ENCODE measurements at places on chromosomes 1 and 21.

DNA sequence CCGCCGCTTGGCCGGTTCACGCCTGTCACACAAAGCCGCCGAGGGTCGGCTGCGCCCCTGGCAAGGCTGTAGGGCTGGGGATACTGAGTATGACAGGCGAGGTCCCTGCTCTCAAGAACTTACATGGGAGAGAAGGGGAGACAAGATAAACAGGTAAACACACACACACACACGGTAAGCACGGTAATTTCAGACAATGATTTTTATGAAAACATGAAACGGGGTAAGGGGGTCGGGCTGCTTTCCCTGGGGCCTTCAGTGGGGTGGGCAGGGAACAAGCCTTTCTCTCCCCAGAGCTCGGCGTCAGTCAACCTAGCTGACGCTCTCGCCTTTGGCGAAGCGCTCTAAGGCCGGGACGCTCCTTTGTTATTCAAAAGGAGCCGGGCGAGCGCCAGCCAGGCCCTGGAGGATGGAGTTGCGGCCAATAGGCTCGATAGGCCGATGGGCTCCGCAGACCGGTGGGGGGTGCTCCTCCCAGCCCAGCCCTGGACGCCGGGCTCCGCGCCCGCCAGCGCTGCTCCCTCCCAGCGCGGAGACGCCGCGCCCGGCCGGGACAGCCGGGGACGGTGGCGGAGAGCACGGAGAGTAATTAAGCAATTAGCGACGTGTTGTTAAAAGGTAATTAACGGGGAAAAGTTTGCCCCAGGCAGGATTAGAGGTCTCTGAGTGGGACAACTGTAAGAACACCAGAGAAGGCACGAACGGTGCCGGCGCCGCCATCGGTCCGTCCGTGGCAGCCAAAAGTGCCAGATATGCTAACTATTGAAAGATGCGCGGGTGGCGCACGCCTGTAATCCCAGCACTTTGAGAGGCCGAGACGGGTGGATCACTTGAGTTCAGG lies 950 bp upstream of the INKA2 start:
- peak; percentile 36 for DNase-seq

DNA sequence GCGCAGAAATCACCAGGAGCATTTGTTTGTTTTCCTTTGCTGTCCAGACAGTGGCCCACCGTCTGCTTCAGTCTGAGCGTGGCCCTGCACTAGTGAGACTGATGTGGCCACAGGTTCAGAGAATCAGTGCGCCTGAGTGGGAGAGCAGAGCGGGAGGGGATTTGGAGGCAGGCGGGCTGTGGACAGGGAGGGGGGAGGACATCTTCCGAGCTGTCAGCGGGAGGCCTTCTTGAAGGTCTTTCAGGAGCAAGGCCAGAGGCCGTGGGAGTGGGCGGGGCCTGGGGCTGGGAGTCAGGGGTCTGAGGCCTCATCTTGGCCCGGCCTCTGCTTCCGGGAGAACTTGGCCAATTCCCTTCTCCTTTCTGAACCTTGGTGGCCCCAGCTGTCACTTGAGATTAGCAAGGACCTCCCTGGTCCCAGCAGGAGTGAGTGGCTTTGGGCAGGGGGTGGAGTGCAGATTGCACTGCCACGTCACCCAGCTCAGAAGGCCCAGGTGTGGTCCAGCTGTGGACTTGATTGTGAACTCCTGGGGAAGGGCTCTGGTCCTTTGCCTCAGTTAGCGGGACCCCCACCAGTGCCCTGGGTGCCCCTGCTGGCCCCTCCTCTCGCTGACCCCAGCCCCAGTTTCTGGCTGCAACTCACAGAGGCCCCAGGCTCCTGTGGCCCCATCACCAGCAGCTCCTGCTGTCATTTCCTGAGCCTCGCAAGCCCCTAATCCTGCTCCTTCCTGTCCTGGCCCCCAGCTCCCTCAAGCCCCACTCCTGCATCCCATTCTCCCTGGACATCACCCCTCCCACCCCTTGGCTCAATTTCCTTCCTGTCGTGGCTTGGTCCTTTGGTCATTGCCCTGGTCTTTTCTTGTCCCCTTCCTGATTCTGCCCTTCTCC lies 8.4 kb downstream of the TNFRSF1B start:
- DNase-seq, result peak; percentile 39

DNA sequence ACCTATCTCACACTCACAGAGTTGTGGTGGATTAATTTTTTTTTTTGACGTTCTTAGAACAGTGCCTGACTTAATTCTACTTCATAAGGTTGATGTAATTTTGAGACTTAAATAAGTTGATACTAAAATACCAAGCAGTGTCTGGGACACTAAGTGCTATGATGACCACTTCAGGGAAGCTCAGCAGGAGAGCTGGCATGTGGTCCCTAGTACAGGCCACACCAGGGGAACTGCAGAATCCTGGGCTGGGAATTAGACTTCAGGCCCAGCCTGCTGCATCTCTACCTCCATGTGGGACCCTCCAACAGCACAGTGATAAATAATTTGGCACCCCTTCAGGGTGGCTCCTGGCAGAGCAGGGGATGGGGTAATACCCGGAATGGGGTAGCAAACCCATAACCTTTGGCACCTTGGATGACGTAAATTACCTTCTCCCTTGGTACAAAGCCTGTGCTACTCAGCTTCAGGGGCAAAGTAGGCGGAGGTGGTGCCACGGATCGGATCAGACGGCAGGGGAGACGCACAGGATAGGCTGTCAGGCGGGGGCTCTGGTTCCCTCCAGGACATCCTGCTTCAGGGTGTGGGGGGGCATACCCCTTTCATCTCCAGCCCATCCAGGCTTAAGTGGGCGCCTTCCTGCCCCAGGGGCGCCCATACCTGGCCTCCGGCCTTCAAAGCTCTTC lies 4.8 kb downstream of the MFSD2A start:
- no peak for DNase-seq

DNA sequence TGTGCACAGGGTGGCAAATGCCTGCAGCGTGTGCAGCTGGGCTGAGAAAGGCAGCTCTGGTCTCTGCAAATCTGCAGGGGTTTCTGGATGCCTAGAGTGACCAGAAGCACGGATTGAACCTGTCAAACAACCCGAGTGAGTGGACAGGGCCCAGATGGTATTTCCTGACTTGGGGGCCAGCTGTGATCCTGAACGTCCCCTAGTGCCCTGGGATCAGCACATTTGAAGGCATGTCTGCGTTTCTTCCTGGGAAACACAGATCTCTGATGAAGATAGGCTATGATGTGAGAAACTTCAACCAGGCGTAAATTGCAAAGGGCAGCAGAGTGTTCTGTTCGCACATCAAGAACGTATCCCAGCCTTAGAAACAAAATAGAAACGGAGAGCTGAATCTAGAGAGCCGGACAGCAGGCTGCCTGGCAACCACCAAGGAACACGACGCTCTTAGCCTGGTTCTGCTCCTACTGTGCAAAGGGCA lies 163.1 kb downstream of the KCNJ6 start:
- no peak for DNase-seq

DNA sequence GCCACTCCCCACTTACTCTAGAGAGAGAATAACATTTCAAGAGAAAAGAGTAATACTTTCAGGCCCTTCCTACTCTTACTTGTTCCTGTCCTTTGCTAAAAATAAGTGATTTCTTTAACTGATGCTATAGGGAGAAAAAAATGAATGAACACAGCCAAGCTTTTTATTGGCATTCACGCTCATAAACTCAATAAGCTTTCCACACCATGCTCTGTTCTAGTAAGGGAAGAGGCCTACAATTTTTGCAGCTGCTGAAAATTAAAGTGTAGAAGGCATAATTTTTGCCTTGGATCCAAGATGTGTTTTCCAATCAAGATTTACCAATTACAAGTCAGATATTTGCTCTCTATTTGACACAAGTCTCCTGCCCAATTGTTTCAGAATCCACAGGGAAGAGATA lies 188.1 kb upstream of the RGS18 start:
- DNase-seq, result no peak

DNA sequence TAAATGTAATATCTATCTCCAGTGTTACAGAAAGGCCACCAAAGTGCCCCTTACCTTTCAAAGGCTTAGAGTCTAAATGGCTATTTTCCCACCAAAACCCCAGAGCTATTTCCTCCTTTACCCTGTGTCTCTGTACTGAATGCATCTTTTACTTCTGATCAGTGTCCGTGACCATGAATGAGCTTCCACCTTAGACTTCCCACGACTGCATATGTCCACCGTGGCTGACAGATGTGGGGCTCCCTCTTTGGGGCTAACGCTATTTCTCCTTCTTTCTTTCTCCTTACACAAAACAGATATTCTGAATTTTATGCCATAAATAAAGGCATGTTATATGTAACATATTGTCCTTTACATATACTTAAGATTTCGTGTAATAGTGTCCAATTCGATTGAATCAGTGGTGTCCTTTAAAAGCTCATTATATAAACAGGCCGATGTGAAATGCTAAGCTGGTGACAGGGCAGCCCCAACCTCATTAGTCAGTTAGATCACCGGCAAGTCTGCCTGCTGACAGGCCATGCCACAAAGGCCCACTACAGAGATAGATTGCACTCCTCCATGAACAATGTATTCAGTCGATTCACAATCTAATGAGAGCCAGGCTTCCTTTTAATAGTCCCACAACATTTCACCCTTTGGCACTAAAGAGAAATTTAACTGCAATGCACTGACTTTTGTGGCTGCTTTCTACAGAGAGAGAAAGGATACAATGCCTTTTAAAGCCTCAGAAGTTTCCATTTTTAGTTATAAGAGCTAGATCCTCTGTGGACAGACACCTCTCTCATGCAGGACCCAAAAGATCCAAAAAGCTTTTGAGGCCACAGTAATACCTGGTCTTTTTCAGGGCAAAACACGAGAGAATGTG lies 297.9 kb downstream of the PCP4 start:
- DNase-seq, result no peak

DNA sequence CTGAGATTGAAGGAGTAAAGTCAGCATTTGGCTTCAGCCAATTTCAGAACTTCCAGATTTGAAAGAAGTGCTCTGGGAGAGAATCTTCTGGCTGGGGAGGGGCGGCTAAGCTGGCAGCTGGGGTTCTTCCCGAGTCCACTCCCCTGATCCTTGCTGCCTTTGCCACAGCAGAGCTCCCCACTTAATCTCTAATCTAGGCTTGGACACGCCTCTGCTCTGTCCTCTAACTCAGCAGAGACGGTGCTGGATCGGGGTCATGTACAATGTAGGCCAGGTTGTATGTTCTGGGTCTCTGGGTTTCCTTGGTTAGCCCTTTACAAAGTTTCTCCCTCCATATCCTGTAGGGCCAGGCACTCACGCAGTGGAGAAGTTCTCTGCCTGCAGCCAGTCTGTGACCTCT lies 10.1 kb upstream of the GSTM3 start:
- no peak for DNase-seq

- no peak for DNase-seq
Observed at GRCh38 chr21:32682696-32683474, 44.9 kb downstream of the SYNJ1 start.

All from body of pancreas (tissue), 4 donors.